Endothelial cell of umbilical vein (primary cell): ENCODE measurements at places on chromosomes 5 and 9. TPM values are rescaled to one million over a fixed set of nuclear protein-coding genes. Genes with fewer than 3 reads are reported as not detected.

PRPF4 gene
- total RNA-seq = 24.2 and 25.8 TPM in 2 replicates

BASP1 gene
- 79.3 and 102 TPM in 2 replicates for total RNA-seq

ARHGEF28 gene
- 108 and 116 TPM in 2 replicates for total RNA-seq

WNT8A gene
- total RNA-seq = not detected in 2 replicates

EGFL7 gene
- total RNA-seq = 1,042 and 1,043 TPM in 2 replicates

SPINK7 gene
- total RNA-seq = not detected in 2 replicates

PELO gene
- total RNA-seq = 10.2 and 13.2 TPM in 2 replicates

DNA sequence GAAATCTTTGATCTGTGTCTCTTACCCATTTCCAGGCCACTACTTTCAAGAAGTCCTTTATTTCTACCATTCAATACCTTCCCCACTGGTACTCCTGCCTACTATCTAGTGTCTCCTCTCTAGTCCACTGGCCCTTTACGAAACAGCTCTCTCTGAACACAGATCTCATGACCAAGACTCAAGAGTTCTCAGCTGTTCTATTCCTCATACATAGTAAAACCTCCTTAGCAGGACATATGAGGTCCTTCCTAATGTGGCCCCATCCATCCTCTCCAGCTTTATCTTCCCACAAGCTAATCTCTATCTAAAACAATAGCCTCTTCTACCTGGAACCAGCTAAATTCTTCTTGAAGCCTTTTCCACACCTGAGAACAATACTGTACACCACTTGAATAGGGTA, 2.6 kb downstream of the TEX10 start:
- no peak for DNase-seq
- H3K4me1 ChIP-seq = peaks cover 10% of the 10 kb centered on the region
- no peaks in the 10 kb centered on the region for H3K27me3 ChIP-seq
- no peak overlapping the region for H3K27ac ChIP-seq
- no peak overlapping the region for H3K4me3 ChIP-seq

GRCh38 chr9:82091610-82092009, 103.0 kb downstream of the SPATA31D1 start:
- no peak for DNase-seq
- no peaks in the 10 kb centered on the region for H3K4me1 ChIP-seq

GRCh38 chr9:77502568-77502967, 145.6 kb downstream of the GNA14 start:
- no peak overlapping the region for H3K4me3 ChIP-seq
- no peaks in the 10 kb centered on the region for H3K36me3 ChIP-seq
- H3K27me3 ChIP-seq = no peaks in the 10 kb centered on the region
- peaks cover 15% of the 10 kb centered on the region for H3K4me1 ChIP-seq
- no peak overlapping the region for H3K27ac ChIP-seq
- DNase-seq = no peak

GRCh38 chr5:127650022-127650421, 1.1 kb downstream of the CTXN3 start:
- no peaks in the 10 kb centered on the region for H3K36me3 ChIP-seq
- H3K27ac ChIP-seq = no peak overlapping the region
- no peak for DNase-seq

DNA sequence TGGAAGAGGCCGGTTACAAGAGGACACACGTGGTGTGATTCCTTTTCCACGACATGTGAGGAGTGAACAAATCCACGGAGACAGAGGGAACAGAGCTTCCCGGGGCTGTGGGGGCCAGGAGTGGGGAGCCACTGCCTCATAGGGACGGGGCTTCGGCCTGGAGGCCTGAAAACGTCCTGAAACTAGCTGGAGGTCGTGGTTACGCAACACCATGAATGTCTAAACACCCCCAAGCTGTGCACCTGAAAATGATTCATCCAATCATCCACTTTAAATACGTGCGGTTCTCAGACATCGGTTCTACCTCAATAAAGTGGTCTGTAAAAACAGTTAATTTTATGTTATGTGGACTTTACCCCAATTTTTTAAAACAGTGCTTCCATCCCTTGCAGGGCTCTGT, 65.3 kb upstream of the PPP1R26 start:
- H3K4me1 ChIP-seq = no peaks in the 10 kb centered on the region
- H3K36me3 ChIP-seq = no peaks in the 10 kb centered on the region

DNA sequence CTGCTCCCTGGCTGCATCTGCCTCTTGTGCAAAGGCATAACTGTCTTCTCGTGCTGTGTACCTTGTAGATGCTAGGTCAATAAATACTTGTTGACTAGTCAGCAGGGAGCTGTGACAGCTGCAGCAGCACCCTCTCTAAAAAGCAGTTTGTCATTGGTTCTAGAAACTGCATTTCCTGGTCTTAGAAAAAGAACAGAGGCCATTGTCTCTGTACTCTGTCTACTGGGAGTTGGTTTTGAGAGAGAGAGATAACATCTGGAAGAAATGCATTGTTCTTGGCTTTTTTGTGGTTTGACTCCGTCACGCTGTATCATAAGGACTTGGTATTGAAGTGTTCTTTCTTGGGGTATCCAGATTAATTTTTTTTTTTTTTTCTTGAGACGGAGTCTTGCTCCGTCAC, 32.3 kb downstream of the SH3GLB2 start:
- H3K36me3 ChIP-seq = peaks cover 23% of the 10 kb centered on the region
- H3K4me3 ChIP-seq = no peak overlapping the region
- H3K27me3 ChIP-seq = no peaks in the 10 kb centered on the region
- no peak for DNase-seq
- H3K4me1 ChIP-seq = no peaks in the 10 kb centered on the region

DNA sequence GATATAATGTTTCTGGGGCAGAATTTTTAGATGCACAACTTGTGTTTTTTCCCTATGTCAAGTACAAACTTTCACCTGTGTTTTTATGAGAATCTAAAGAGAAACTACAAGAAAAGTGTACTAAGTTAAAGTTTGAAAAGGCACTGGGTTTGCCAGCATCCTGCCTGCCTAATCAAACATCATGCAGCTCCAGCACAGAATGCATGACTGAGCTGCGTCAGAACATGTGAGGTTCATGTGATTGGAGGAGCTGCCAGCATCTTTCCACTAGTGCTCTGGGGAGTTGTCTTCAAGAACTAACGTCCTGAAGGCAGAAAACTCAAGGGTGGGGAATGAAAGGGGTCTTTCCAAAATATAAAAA, 46.1 kb upstream of the RIC1 start:
- H3K36me3 ChIP-seq = no peaks in the 10 kb centered on the region
- peak overlapping the region; percentile 10 for H3K27ac ChIP-seq
- no peak for DNase-seq
- H3K4me3 ChIP-seq = no peak overlapping the region
- H3K27me3 ChIP-seq = no peaks in the 10 kb centered on the region

- no peaks in the 10 kb centered on the region for H3K36me3 ChIP-seq
- H3K27me3 ChIP-seq = no peaks in the 10 kb centered on the region
- no peak overlapping the region for H3K4me3 ChIP-seq
- no peaks in the 10 kb centered on the region for H3K4me1 ChIP-seq
Measured at GRCh38 chr5:144832416-144832815, 661.7 kb downstream of the KCTD16 start.

- DNase-seq = peak; percentile 70
- peak overlapping the region; percentile 74 for H3K4me3 ChIP-seq
- peaks cover 34% of the 10 kb centered on the region for H3K4me1 ChIP-seq
- no peaks in the 10 kb centered on the region for H3K36me3 ChIP-seq
- H3K27ac ChIP-seq = peak overlapping the region; percentile 81
Measured at GRCh38 chr5:73625372-73625943, 538 bp upstream of the ARHGEF28 start.

DNA sequence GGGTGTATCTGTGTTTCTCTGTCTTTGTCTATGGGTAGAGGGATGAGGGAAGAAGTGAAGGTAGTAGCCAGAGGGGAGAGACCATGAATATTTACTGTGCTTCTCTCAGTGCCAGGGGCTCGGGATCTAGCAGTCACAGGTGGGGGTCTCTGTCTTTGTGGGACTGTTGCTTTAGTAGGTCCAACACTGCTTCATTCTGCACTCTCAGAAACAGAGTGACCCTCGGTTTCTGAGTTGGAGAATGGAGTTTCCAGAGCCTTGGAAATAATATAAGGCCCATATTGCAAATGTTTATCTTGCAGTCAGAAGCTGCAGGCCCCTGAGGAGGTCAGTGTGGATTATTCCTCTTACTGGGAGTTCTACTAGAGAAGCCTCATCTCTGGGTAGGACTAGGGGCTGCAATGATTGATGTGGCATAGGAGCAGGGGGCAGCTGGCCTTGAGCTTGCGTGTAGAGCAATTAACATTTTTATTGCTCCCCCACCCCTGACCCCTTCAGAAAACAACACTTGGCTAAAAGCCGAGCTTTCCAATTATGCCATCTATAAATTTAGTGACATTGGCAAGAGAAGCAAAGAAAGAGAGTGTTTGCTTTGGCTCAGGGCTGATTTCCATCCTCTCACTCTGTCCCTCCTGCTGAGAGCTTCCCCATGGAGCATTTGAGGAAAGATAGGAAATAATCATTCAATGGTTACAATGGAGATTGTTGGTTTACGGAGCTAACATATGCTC, 55.0 kb upstream of the TRPC7 start:
- no peaks in the 10 kb centered on the region for H3K36me3 ChIP-seq
- H3K4me1 ChIP-seq = no peaks in the 10 kb centered on the region
- H3K27ac ChIP-seq = no peak overlapping the region
- H3K4me3 ChIP-seq = no peak overlapping the region

- no peak overlapping the region for H3K4me3 ChIP-seq
- DNase-seq = no peak
- no peak overlapping the region for H3K27ac ChIP-seq
- H3K27me3 ChIP-seq = no peaks in the 10 kb centered on the region
Measured at GRCh38 chr5:149072791-149073190, 9.9 kb upstream of the SH3TC2 start.
